ENCODE measurements at places on chromosomes 16 and 17. TPM values are rescaled to one million over a fixed set of nuclear protein-coding genes. Genes with fewer than 3 reads are reported as not detected.
A peak's percentile ranks its signal among the peaks of the same experiment; 100 is the strongest.

DNA sequence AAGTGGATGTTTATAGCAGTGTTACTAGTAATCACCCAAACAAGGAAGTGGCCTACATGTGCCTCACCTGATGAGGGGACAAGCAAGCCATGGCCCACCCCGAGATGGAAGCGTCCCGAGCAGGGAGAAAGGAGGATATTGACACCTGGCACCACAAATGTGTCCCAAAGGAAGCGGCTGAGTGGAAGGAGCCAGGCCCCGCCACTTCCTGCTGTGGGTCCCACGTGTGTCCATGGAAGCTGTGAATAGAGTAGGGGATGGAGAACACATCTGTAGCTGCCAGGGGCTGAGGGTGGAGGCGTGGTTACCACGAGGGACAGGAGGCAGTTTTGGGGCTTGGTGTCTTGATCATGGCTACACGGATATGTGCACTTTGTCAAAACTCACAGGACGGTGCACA lies 49.2 kb downstream of the KCNJ12 start:
- DNase-seq: no peak

DNA sequence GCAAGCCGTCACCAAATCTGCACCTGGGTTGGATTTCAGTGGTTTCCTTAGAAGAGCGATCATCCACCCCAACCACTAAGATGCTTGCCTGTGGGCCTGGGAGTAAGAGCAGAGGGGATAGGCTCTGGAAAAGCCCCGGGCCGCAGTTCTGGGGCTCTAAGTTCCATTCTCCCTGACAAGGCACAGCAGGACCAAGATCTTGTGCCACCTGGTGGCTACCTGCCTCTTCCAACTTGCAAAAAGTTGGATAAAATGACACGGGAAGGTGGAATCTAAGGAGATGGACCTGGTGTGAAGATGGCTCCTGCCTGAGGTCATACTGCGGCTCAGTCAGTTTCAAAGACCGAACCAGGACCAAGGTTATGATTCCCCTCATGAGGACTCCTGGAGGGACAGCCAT lies 42.3 kb downstream of the ABCC12 start:
- no peak for DNase-seq

TBC1D3K gene
- total RNA-seq: not detected

DNA sequence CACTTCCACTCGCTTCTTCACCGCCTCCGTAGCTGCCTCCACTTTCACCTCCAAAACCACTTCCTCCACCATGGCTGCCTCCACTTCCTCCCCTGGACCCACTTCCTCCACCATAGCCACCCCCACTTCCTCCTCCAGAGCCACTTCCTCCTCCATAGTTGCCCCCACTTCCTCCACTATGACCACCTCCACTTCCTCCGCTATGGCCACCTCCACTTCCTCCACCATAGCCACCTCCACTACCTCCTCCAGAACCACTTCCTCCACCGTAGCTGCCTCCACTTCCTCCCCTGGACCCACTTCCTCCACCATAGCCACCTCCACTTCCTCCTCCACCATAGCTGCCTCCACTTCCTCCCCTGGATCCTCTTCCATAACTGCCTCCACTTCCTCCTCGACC lies 4.5 kb downstream of the KRT9 start:
- DNase-seq: no peak

DNA sequence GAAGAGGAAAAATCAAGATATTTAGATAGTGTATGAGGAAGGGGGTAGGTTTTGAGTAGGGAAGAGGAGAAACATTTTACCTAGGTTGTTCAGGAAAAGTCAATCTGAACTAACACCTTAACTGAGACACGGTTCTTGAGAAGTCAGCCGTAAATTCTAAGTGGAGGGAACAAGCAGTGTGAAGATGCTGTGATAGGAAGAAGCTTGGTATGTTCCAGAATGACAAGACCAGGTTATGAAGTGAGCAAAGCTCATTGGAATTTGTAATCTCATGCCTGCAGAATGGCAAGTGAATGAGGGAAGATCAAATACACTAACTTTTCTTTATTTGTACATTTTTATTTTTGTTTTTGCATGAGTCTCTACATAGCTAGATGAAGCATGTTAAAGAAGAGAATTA lies 307.6 kb downstream of the ZFHX3 start:
- DNase-seq: peak; percentile 43

DNA sequence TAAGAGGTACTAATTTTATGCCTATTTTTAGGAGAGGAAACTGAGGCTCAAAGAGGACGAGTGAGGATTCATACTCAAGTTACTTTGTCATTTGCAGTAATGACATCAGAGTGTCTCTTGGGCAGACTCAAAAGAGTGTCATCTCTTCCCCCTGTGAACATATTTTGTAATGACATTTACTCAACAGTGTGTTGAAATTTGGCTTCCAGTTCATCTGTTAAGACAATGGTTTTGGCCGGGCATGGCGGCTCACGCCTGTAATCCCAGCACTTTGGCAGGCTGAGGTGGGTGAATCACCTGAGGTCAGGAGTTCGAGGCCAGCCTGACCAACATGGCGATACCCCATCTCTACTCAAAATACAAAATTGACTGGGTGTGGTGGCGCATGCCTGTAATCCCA lies 28.9 kb downstream of the WFDC1 start:
- DNase-seq: no peak
